NCI-H748 treated with DMSO at 0.1 percent for 48 hours (cell line): ENCODE measurements at places on chromosomes 2 and 18.
A peak's percentile ranks its signal among the peaks of the same experiment; 100 is the strongest.

- no peak for DNase-seq
Observed at GRCh38 chr2:134220344-134220974, 33.4 kb upstream of the MGAT5 start.

GRCh38 chr2:197212344-197213262 lies 98.0 kb downstream of the ANKRD44 start:
- no peak for DNase-seq

DNA sequence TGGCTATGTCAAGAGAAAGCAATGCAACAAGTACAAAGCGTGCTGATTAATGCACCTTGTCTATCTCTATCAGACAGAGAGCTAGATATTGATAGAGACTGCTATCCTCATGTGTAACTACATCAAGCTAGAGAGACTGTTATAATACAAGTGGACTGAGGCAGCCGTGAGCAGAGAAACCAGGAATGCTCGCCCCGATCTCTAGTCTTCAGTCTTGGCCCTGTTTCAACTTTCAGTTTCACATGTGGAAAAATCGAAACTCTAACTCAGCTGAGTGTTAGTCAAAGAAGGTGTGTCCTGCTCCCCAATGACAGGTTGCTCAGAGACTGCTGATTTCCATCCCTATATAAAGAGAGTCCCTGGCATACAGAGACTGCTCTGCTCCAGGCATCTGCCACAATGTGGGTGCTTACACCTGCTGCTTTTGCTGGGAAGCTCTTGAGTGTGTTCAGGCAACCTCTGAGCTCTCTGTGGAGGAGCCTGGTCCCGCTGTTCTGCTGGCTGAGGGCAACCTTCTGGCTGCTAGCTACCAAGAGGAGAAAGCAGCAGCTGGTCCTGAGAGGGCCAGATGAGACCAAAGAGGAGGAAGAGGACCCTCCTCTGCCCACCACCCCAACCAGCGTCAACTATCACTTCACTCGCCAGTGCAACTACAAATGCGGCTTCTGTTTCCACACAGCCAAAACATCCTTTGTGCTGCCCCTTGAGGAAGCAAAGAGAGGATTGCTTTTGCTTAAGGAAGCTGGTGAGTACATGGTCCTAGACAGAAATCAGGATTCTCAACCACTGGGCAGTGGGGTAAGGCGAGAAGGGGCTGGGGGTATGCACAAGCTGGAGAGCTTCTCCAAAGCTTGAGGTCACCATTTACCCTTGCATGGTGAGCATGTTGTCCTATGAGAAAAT lies at the start of gene RSAD2:
TSS of gene RSAD2 (plus strand) at position 376 of the 903 bp plus-strand sequence. CDS start at position 400, 24 bp downstream.
- DNase-seq, result no peak

GRCh38 chr18:45277908-45278307 lies 337.4 kb upstream of the SLC14A2 start:
- DNase-seq, result peak; percentile 10

- DNase-seq, result no peak
Observed at GRCh38 chr2:40546439-40547191, 94.7 kb upstream of the SLC8A1 start.

GRCh38 chr2:52115750-52116149 lies 1083.8 kb upstream of the NRXN1 start:
- DNase-seq, result no peak

- DNase-seq, result no peak
Observed at GRCh38 chr18:58661423-58661822, 9.8 kb upstream of the MALT1 start.
